GF-D8 (cell line): ENCODE measurements at places on chromosomes 7 and 10.

DNA sequence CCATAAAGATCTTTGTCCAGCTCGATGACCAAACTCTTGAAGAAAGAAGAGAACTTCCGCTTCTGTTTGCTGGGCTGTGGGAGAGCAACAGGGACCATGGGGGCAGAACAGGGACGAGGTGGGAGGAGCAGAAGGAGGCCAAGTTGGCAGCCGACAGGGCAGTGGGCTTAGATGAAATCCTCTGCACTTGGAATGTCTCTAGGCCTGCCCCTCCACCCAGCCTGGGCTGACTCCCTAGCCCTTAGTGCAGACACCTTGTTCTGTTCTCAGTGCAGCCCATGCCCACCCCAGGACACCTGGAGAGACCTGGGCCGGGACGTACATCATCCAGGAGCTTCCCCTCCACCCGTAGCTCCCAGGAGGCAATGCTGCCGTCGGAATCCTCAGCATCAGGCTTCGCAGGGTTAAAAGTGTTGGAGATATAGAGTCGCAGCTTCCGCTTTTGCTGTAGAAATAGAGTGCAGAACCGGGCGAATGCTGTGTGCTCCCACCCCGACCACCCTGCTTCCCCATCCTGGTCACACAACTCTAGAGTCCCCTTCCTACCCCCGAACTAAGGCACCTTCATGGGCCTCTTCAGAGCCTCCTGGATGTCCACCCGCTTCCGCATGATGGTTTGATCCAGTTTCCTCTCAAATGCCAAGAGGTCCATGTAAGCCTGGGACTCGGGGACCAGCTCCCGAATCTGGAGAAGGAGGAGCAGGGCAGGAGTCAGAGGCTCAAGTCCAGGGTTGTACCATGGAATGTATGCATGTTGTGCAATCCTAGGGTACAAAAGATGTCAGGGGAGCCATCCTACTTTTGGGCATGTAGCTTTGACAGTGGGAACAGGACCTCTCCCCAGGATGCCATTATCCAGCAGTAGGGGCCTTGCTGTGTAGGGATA, 6.1 kb downstream of the SMARCD3 start:
- no peak for DNase-seq

DNA sequence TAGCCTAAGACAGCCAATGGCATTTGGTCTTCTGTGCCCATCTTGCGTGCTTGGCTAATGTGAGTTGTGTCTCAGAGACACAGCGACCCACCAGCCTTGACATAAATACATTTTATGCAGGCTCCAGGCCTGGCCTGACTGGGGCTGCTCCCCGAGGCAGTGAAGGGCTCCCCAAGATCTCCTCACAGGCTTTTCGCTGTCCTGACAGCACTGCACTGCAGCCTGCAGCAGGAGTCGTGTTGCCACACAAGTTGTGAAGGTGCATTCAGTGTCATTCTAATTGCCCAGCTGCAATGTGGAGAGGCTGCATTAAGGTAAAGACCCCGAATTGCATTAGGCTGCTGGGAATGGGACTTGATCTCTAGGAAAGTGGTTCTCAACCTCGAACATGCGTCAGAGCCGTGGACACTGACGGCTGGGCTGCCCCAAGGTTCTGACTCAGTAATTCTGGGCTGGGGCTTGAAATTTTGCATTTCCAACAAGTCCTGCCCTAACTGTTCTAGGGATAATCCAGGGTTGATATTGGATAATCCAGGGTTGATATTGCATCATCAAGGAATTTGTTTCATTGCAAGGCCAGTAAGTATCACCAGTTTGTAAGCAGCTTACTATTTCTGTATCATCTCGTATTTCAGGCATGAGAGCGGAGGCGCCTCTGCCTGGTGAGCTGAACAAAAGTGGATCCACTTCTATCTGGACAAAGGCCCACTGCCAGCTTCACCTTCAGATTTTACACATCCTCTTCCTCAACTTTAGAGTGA, 108.7 kb upstream of the INSIG1 start:
- no peak for DNase-seq

GRCh38 chr7:48058990-48059389, 23.6 kb downstream of the C7orf57 start:
- peak; percentile 18 for DNase-seq

DNA sequence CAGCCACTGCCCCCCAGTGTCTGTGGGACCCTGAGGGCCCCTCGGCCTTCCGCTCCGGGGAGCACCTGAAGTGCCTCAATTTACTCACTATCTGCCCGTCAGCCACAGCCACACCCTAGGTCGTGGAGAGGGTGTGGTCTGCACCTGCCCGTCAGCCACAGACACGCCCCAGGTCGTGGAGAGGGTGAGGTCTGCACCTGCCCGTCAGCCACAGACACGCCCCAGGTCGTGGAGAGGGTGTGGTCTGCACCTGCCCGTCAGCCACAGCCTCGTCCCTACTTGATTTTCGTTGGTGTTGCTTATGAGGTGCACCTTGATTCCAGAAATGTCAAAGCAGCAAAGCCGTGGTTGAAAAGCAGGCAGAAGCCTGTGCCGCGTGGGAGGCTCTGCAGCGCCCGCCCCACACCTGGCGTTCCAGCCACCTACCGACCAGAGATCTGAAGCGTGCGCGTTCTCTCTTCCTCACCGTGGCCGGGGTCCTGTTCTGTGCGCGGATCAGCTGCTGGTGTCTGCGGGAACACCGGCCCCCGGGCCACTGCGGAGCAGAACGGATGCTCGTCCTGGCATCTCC, 101.6 kb downstream of the DYNC2I1 start:
- DNase-seq, result no peak

- no peak for DNase-seq
Observed at GRCh38 chr7:158123753-158124152, 463.9 kb downstream of the PTPRN2 start.

GRCh38 chr7:113199841-113200240, 81.5 kb upstream of the SMIM30 start:
- DNase-seq, result no peak

- DNase-seq, result no peak
Observed at GRCh38 chr7:70104243-70104642, 506.0 kb downstream of the AUTS2 start.

GRCh38 chr10:103276896-103277712, at the start of gene INA:
Gene INA (plus strand): TSS chr10:103277138. CDS start chr10:103277212, 74 bp downstream.
- no peak for DNase-seq

- peak; percentile 65 for DNase-seq
Observed at GRCh38 chr10:99537086-99537988, 4.6 kb downstream of the NKX2-3 start.

DNA sequence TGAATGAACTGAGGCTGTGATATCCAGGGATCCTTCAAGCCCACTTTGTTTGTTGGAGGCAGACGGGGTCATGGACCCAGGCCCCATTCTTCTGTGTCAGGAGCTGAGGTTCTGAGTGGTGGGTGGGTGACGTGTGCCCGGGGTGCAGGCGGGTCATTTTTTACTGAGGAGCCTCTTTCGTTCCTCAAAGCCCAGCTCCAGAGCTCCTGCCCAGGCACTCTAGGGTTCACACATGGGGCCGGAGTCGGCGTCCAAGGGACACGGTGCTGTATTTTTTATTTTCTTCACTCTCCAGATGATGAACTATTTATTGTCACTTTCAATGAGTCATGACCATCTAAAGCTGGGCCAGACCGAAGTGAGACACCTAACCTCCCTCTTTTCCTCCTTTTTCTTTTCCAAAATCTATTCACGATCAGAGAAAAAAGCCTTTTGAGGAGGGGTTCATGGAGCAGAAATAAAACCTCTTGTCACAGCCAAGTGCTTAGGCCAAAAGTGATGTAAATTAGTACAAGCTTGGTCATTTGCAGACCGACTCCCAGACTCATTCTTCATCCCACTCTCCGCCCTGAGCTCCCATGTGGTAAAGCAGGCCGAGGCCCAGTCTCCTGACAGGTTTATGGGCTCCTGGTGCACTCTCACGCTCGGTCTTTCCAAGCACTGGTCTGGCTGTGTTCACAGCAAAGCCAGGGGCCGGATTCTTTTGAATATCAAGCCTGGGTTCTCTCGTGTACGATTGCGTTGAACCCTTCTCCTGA, 41.4 kb upstream of the PITRM1 start:
- DNase-seq, result no peak

DNA sequence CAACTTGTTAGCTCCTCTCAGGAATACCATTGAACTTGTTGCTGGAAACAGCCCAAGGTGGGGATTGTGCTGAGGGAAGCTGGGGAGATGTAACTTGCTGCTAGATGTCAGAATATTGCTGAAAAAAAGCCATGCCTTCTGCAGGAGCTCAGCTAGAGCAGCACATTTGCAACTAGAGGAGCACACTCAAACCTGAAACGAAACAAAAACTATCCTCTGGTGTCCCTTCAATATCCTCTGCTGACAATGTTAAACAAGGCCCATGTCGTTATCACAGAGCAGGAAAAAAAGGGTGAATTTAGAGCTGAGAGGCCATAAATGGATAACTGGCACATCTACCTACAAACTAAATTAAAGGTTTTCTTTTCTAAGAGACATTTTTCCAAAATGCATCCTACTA, 53.7 kb upstream of the MACC1 start:
- no peak for DNase-seq

DNA sequence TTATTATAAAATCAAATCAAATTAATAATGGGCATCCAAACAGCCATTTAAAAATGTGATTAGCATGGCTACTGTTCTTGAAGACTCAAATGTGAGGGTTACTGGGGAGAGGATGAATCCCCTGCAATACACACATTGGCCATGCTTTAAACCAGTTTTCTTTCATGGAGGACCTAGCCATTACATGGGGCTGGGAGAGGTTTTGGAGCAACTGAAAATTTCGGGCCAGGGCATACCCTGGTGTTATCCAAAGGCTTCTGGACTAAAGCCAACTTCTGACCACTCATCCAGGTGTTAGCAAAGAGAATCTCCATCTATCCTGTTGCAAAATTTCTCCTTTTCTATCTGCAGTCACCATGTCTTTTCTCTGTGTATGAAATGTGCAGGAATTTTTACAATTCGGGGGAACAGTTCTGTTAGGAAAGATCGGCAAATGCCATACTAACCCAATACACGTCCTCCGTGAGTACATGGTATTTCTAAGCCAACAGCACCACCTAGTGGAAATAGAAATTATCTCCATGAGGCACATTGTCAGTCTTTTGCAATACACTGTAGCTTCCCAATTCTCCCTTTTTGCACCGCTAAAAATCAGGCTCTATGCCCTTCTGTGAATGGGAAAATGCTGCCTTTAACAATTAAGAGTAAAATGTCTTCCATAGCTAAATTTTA, 47.0 kb upstream of the ZNF107 start:
- peak; percentile 33 for DNase-seq

DNA sequence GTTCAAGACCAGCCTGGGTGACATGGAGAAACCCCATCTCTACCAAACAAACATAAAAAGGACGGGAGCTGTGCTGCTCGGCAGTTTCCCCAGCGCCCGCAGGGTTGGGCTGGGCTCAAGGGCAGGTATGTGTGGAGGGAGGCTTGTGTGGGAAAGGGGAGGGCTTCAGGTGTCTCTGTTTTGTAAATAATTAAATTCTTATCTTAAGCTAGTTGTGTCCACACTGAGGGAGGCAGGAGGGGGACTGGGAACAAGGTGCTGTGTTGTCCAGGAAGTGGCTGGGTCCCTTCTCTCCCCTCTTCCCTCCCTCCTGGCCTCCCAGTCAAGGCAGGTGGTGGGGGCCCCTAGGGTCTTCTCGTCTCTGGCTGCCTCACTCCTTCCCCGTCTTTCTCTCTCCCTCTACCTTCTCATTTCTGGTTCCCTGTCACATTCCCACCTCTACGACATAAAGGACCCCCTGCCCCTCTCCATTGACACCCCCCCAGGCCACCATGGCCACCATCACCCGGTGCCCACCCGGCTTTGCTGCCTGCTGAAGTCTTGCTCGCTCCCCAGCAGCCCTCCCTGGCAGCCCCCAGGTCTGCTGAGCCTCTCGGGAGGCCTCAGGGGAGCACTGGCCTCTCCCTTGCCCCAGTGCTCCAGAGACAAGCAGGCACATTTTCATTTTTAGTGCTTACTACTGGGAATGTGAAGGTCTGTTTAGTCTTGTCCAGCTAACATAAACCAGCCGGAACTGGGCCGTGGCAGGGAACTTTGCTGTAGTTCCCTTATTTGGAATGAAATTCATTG, 19.3 kb downstream of the NEURL1 start:
- no peak for DNase-seq

DNA sequence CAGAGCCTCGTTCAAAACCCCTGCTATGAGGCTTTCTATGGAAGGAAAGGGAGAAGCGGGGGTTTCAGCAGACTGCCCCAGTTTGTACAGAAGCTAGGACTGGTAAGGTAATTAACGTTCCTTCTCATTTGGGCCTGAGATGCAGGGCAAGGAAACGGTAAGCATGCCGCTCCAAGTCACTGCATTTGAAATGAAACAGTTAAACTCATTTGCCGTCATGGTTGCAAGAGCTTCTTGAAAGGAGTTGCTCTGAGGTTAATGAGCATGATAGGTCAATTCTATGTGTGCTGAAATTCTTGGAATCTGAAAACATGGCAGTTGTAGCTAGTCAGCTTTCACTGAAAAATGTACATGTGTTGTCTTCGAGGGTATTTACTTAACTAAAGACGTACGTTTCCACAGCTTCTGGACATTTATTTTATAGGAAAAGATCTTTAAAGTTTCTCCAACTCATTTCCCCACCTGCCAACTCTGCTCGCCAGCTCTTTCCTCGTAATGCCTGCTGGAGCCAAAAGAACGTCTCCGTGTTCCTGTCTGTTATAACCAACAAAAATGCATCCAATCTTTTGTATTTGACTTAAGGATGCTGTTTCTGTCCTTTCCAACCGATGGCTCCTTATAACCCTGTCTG, 73.3 kb downstream of the ADAM12 start:
- no peak for DNase-seq

GRCh38 chr7:42981601-42982000, 49.4 kb downstream of the MRPL32 start:
- DNase-seq, result no peak

DNA sequence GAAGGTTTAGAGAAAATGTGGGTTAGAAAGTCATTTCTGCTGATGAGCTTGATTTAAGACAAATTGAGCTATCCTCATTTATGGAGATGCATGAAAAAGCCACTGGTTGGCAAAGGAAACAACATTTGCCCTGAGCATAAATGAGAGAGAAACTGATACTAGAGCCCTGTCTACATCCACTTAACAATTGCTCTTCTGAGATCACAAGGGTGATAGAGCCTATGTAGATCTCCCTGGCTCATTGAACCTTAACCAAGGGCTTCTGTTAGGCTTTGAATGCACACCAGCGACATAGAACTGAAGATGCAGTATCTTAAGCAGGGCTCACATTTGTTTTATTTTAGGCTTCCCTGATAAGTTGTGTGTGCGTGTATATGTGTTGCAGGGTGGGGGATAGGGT, 35.0 kb downstream of the GPR141 start:
- no peak for DNase-seq

GRCh38 chr10:61163403-61163802, 219.4 kb upstream of the RHOBTB1 start:
- DNase-seq, result no peak

DNA sequence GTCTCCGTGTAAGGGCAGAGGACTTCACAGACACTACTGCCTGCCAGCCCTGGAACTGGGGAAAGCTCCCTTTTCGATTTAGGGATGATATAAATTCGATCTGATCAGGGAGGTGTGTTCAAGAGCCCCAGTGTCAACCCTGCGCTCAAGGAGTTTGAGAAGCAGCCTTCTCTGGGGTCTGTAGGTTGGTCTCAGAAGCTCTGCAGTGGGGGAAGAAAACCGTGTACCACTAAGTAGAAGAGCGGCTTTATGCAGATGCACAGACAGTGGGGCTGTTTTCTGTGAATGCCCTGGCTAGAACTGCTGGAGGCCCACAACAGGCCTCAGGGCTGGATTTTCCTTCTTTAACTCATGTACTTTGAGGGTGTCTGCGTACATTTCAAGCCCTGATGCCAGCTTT, 6.3 kb upstream of the TBX20 start:
- DNase-seq, result no peak

GRCh38 chr7:29288181-29289091, 93.9 kb downstream of the CHN2 start:
- DNase-seq, result no peak
